ENCODE measurements at places on chromosomes 1 and 21. TPM values are rescaled to one million over a fixed set of nuclear protein-coding genes. Genes with fewer than 3 reads are reported as not detected.

Gene S100A1
- under 0.01 TPM for total RNA-seq

Gene LYPD8
- not detected for total RNA-seq

Gene KIRREL1
- total RNA-seq = 200 TPM

Gene PLA2G2F
- not detected for total RNA-seq

Gene RIMKLA
- total RNA-seq = under 0.01 TPM

Gene HES3
- total RNA-seq = not detected

Gene BMP8A
- total RNA-seq = 0.32 TPM

Gene CAMK1G
- 13.1 TPM for total RNA-seq
